Glutamatergic neuron (in vitro differentiated cells): ENCODE measurements at places on chromosomes 4 and X.

DNA sequence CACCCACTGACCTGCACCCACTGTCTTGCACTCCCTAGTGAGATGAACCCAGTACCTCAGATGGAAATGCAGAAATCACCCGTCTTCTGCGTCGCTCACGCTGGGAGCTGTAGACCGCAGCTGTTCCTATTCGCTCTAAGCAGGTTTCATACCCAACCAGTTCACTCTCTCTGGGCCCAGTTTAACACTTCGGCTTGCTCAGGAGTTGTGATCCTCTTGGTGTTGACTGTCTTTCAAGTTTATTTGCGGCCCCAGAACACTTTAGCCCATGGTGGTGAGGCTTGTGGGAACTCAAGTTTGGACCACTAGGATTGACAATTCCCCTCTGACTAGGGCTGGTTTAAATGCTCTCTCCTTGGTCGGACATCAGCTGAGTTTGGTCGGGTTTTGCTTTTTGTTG lies 147.0 kb downstream of the DACH2 start:
- H3K4me1 ChIP-seq: no peaks in the 10 kb centered on the region
- H3K4me3 ChIP-seq: peak overlapping the region; percentile 57
- DNase-seq: no peak
- no peaks in the 10 kb centered on the region for H3K27me3 ChIP-seq
- no peaks in the 10 kb centered on the region for H3K36me3 ChIP-seq

DNA sequence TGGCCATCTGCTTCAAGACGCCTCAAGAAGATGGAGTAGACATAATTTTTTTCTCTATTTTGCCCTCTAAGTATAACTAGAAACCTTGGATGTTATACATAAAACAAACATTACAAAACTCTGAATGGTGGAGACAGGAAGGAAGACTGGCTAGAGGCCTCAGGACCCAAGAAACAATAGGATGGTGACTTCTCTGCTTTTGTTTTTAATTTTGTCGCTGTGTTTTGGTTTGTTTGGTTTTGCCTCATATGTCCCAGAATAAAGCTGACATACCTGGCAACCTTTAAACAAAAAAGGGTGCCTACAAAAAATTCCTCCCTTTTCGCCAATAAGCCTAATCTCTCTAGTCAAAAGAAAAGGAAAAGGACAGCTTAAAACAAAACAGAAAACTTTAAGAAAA lies 109.1 kb downstream of the PPP4R3C start:
- H3K4me3 ChIP-seq: no peak overlapping the region
- DNase-seq: no peak
- no peak overlapping the region for H3K27ac ChIP-seq

GRCh38 chr4:1014291-1015167 lies 3.1 kb downstream of the FGFRL1 start:
- no peak overlapping the region for H3K27ac ChIP-seq
- H3K27me3 ChIP-seq: peaks cover 5% of the 10 kb centered on the region
- DNase-seq: no peak
- no peaks in the 10 kb centered on the region for H3K4me1 ChIP-seq

DNA sequence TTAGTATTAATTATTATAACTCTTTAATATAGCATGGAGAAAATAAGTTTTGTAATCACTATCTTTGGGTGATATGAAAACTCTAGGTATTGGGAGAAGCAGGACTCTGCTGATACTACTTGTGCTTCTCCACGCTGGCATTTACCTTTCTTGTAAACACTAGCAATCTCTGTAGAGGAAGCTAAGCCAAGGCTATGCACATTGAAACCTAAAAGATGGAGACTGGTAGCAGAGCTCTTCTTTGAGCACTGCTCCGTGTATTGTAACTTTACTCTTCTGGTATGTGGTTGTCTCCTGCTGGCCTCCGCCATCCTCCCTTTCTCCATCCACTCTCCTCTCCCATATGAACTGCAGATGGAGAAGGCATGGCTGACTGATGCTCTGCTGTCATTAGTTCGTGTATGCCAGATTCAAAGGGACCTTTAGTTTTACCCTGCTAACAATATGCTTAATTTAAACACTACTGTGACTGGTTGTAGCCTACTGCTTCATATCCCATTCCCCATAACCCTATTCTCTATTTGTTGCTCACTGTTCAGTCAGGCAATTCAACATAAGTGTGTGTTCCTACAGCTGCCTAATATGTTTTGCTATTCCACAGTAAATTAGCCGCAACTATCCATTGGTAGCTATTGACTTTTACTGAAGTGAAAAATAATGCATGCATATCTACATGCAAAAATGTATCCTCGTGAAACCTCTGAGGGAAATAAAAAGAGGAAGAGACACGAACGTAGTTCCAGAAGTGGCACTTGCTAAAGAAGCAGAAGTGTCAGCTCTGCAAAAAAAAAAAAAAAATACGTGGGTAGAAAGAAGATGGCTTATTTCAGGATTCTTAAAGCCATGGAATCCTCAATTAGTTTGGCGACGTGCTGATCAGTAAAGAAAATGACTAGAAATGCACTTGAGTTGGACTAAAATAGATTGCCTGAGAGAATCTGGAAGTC lies 55.6 kb upstream of the CCSER1 start:
- H3K4me3 ChIP-seq: no peak overlapping the region
- peaks cover 21% of the 10 kb centered on the region for H3K4me1 ChIP-seq
- no peak for DNase-seq
- H3K36me3 ChIP-seq: no peaks in the 10 kb centered on the region
- peaks cover 2% of the 10 kb centered on the region for H3K27me3 ChIP-seq
- no peak overlapping the region for H3K27ac ChIP-seq

GRCh38 chr4:4761128-4761982 lies 98.1 kb upstream of the MSX1 start:
- peaks cover 6% of the 10 kb centered on the region for H3K36me3 ChIP-seq
- H3K4me3 ChIP-seq: no peak overlapping the region
- peaks cover 9% of the 10 kb centered on the region for H3K4me1 ChIP-seq
- peaks cover 6% of the 10 kb centered on the region for H3K27me3 ChIP-seq
- no peak overlapping the region for H3K27ac ChIP-seq

DNA sequence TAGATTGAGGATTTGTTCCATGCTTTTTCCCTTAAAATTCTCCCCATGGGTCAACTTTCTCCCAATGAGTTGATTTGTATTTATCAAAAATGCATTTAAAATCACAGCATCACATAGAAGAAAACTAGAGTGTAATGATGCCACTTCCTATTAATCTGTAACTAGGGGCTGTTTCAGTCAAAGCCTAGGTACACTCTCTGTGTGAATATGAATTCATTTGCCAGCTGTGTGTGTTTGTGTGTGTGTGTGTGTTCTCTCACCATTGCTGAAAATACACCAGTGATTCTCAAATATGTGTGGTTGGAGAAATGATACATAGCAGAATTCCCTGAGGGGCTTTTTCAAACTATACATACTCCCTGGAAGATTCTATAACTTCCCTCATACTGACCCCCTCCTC lies 546.5 kb downstream of the KLHL13 start:
- DNase-seq: no peak
- H3K4me1 ChIP-seq: no peaks in the 10 kb centered on the region
- no peak overlapping the region for H3K4me3 ChIP-seq
- no peak overlapping the region for H3K27ac ChIP-seq
- H3K27me3 ChIP-seq: no peaks in the 10 kb centered on the region
- no peaks in the 10 kb centered on the region for H3K36me3 ChIP-seq

DNA sequence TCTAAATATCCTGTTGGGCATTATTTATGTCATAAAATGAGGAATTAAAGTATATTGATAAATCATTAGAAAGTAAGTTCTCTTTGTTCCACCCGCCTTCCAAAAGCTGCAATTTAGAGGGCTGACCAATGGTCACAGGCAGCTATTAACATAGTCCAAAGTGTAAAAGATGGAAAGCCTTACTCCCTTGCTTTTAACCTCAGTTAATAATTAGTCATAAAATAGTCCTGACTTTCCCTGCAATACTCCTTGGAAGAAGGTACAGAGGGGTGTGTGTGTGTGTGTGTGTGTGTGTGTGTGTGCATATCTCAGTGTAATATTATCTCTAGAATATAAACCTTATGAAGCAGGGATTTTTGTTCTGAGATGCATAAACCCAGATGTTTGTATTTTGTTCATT lies 275.4 kb downstream of the FAT4 start:
- H3K27ac ChIP-seq: no peak overlapping the region
- DNase-seq: no peak
- H3K4me3 ChIP-seq: no peak overlapping the region
- no peaks in the 10 kb centered on the region for H3K36me3 ChIP-seq
- no peaks in the 10 kb centered on the region for H3K4me1 ChIP-seq

DNA sequence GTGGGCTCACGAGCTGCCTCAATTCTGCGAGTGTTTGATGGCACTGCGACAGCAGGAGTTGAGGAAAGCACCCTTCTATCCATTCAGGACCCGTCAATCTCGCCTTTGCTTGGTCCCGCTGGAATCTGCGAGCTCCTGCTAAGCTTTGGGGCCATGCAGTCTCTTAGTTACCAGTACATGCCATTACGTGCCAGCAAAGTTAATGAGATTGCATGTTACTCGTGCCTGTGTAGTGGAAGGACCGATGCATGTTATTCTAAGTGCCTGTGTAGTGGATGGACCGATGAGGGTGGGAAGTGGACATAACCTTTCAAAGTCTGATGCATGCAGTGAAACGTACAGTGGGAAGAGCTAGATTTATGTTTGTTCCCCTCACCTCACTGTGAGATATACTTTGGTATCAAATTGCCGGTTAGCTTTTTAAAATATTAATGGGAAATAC lies 569 bp downstream of the RPS3A start:
- H3K4me3 ChIP-seq: peak overlapping the region; percentile 95
- H3K27me3 ChIP-seq: peaks cover 7% of the 10 kb centered on the region
- H3K36me3 ChIP-seq: no peaks in the 10 kb centered on the region
- no peak for DNase-seq

- DNase-seq: peak; percentile 31
- peaks cover 2% of the 10 kb centered on the region for H3K4me1 ChIP-seq
- peaks cover 5% of the 10 kb centered on the region for H3K27me3 ChIP-seq
- H3K4me3 ChIP-seq: no peak overlapping the region
- H3K27ac ChIP-seq: no peak overlapping the region
Measured at GRCh38 chr4:67809502-67809901, 55.3 kb upstream of the GNRHR start.

GRCh38 chr4:15159477-15160019 lies 157.3 kb downstream of the CPEB2 start:
- no peak for DNase-seq
- no peak overlapping the region for H3K4me3 ChIP-seq
- peaks cover 2% of the 10 kb centered on the region for H3K27me3 ChIP-seq
- H3K27ac ChIP-seq: no peak overlapping the region
- H3K36me3 ChIP-seq: no peaks in the 10 kb centered on the region

DNA sequence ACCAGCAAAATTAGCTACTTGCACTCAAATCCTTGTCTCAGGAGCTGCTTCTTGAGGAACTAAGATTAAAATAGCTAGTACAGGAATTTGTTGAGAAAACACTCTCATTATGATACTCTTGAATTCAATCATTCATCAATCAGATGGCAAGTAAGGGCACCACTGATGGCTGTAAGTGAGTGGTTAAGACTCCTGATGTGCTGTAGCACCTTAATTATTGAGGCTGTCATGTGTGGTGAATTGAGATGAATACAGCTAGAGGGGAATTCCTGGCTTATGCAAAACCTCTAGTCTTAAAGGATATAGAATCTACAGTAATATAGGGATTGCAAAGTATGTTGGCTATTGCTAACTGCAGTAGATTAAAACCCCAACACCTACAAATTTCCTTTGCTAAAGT lies 509.1 kb downstream of the IQCM start:
- no peak overlapping the region for H3K4me3 ChIP-seq
- no peak for DNase-seq
- no peaks in the 10 kb centered on the region for H3K4me1 ChIP-seq
- H3K27ac ChIP-seq: no peak overlapping the region
- no peaks in the 10 kb centered on the region for H3K36me3 ChIP-seq

GRCh38 chr4:60327651-60328050 lies 872.5 kb upstream of the ADGRL3 start:
- no peak overlapping the region for H3K4me3 ChIP-seq
- no peaks in the 10 kb centered on the region for H3K27me3 ChIP-seq
- H3K27ac ChIP-seq: no peak overlapping the region
- no peaks in the 10 kb centered on the region for H3K4me1 ChIP-seq
- DNase-seq: no peak

DNA sequence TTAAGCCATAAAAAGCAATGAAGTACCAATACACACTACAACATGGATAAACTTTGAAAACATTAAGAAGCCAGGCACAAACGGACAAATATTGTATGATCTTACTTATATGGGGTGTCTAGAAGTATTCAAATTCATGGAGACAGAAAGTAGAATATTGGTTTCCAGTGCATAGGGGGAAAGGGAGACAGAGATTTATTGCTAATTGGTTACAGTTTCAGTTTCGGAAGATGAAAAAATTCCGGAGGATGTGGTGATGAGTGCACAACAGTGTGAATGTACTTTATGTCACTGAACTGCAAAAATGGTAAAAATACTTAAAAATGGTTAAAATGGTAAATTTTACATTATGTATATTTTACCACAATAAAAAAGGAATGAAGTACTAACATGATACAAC lies 5.1 kb upstream of the PRDX4 start:
- no peak overlapping the region for H3K4me3 ChIP-seq
- no peaks in the 10 kb centered on the region for H3K36me3 ChIP-seq
- no peak overlapping the region for H3K27ac ChIP-seq
- H3K4me1 ChIP-seq: no peaks in the 10 kb centered on the region
- no peak for DNase-seq

GRCh38 chrX:114584983-114585842 lies 1.3 kb downstream of the HTR2C start:
- H3K27ac ChIP-seq: no peak overlapping the region
- no peak for DNase-seq
- H3K27me3 ChIP-seq: peaks cover 15% of the 10 kb centered on the region

DNA sequence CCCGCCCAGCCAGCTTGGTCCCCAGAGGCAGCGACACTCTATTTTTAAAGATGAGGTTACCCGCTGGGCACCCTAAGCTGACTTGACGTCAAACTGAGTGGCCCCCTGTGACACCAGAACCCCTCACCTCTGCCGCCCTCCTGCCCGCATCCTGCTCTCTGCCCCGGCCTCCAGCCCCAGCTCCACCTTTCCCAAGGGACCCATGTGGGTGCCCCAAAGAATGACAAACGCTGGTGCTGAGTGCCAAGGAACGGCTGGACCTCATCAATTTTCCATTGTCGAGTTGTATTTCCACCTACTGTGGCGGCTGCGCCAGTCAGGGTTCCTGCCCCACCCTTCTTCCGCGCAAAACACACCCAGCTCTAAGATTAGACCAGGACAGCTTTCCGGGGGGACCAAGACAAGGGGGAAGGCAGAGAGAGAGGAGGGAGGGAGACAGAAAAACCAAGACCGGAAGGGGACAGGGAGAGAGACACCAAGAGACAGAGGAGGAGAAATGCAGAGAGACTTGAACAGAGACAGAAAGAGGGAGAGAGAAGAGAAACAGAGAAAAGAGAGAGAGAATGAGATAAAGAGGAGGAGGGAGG lies 2.0 kb downstream of the PRKX start:
- peak overlapping the region; percentile 97 for H3K4me3 ChIP-seq
- no peaks in the 10 kb centered on the region for H3K4me1 ChIP-seq
- peak overlapping the region; percentile 77 for H3K27ac ChIP-seq
- H3K27me3 ChIP-seq: peaks cover 2% of the 10 kb centered on the region

DNA sequence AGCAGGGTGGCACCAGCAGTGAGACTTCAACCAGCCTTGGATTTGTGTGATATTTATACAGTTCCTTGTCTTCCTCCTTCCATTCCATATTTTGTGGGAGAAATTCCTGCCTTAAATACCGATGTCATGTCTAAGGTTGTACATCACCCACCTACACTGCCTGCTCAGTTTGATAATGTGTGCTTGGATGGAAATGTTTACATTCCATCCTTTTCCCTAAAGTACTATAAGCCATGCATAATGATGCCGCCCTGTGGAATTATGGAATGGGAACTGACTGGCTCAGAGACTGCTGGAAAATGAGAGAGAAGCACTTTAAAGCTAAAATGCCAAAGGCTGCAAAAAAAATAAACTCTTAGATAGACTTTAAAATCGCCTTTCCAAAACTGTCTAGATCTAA lies 11.3 kb upstream of the GLUD2 start:
- no peaks in the 10 kb centered on the region for H3K36me3 ChIP-seq
- no peak overlapping the region for H3K4me3 ChIP-seq
- H3K27me3 ChIP-seq: no peaks in the 10 kb centered on the region
- DNase-seq: no peak
- H3K27ac ChIP-seq: no peak overlapping the region
- H3K4me1 ChIP-seq: no peaks in the 10 kb centered on the region
